ENCODE measurements at places on chromosomes 3 and 15.

- no peak for DNase-seq
Observed at GRCh38 chr3:143427631-143428030, 308.1 kb downstream of the CHST2 start.

DNA sequence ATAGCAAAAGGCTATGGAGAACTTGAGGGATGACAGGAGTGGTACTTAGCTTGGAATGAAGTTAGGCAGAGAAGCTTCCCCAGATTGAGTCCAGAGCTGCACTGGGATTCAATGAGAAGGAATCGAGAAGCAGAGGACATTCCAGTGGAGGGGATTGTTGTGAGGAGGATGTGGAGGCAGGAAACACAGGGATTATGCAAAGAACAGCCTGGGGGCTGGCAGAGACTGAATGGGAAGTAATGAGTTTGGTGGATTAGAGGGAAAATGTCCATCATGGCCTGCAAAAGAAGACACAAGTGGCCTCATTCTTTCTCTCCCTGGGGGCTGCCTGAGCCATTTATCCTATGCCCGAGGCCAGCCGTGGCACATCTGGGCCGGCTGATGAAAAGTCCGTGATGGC is 20.5 kb upstream of the SCN10A start:
- DNase-seq: no peak

GRCh38 chr3:36482880-36483279 is 102.6 kb downstream of the STAC start:
- DNase-seq: no peak

DNA sequence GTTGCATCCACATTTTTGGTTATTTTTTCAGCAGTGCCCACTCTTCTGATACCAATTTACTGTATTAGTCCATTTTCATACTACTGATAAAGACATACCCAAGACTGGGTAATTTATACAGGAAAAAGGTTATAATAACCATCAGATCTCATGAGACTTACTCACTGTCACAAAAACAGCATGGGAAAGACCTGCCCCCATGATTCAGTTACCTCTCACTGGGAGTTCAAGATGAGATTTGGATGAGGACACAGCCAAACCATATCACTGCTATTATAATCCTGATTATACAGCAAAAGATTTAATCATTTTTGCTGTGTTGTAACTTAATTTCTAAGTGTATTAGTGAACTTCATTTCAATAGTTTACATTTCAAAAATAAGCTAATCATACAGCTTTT is 6.6 kb downstream of the ZBED2 start:
- DNase-seq: no peak

DNA sequence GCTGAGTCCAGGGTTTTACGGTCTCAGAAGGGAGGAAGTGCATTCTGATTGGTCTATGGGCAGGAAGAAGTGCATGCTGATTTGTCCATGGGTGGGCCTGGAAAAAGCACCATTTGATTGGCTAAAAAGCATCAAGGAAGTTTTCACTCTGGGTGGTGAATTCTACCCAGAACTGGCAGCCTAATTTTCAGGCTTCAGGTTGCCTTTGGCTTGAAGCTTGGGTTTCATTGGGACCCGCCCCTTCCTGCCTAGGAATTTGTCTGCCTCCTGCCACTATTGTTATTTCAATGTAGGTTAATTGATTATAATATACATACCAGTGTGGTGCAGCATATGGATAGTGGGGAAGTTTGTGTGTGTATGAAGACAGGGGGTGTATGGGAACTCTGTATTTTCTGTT is 1355.9 kb downstream of the SI start:
- DNase-seq: no peak

DNA sequence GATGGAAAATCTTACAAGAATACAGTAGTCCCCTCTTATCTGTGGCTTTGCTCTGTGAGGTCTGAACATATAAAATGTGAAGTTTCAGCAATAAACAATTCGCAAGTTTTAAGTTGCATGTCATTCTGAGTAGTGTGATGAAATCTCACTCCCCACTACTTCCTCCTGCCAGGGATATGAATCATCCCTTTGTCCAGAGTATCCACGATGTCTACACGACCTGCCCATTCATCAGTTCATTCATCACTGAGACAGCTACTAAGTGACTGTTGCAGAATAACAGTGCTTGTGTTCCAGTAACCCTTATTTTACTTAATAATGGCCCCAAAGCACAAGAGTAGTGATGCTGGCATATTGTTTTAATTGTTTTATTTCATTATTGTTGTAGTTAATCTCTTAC is 489.2 kb upstream of the UBE2E2 start:
- DNase-seq: no peak
